MV-4-11 (cell line): ENCODE measurements at places on chromosomes 4 and X.

DNA sequence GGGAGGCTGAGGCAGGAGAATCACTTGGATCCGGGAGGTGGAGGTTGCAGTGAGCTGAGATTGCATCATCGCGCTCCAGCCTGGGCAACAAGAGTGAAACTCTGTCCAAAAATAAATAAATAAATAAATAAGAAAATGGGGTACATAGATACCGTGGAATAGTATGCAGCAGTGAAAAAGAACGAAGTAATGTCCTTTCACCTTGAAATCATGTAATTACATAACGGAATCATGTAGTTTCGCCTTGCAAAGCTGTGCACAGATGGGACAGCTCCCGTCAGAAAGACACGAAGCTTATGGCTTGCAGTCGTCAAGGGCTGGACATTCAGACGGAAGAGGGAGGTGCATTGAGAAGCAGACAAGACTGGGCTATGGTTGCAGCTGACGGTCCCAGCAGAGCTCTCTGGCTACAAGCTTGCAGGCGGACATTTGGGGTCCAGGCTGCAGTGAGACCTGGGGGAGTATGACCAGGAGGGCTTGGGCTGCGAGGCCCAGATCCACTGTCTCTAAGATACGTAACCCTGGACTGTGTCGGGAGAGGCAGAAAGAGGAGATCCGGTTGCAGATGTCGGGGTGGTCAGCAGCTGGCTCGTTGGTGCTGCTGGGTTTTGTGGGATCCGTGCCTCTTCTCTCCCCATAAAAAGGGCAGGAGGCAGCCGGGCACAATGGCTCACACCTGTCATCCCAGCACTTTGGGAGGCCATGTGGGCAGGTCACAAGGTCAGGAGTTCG lies 6.2 kb upstream of the P2RY8 start:
- no peak for DNase-seq

- peak; percentile 84 for DNase-seq
Observed at GRCh38 chr4:156958276-156959074, 13.1 kb downstream of the PDGFC start.

GRCh38 chr4:152684007-152684406 lies 4.2 kb upstream of the TMEM154 start:
- DNase-seq, result no peak

- DNase-seq, result no peak
Observed at GRCh38 chr4:53785996-53786395, 194.7 kb upstream of the LNX1 start.

- DNase-seq, result no peak
Observed at GRCh38 chr4:155774033-155774432, 15.2 kb downstream of the GUCY1B1 start.

DNA sequence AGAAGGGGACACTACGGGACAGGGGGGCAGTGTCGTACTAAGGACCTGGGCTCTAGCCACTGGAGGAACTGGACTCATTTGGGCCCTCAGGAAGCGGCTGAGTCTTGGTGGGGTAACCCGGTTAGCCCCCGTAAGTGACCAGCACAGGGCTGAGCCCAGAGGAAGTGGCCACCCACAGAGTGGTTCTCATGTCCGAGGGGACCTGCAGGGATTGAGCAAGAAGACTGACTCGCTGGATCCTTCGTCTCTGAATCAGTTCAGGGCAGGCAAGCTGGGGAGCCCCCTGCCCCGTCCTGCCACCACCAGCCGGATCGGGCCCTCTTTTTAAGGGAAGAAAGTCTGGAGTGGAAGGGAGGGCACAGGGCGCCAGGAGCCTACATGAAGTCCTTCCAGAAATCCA lies 719 bp upstream of the BGN start:
- no peak for DNase-seq

- DNase-seq, result no peak
Observed at GRCh38 chr4:168748807-168749206, 252.0 kb downstream of the PALLD start.

- DNase-seq, result no peak
Observed at GRCh38 chrX:31832263-31832662, 760.4 kb upstream of the FTHL17 start.

DNA sequence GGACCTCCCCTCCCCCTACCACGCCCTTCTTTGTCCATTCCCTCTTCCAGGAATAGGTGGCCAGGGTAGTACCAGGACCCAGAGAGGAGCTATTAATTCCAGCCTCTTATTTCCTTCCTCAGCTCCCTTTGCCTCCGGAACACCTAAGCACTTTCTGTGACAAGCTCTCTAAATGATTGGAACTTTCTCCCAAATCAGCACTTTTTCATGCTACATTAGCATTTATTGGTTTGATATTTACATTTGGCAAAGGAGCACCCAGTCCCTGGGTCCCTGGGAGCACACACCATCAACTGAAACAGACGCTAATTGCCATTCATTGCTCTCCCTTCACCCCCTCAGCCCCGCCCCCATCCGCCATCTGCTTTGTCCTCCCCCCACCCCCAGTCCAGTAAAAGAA lies 182.0 kb upstream of the BCOR start:
- DNase-seq, result no peak

GRCh38 chr4:168569066-168569930 lies 72.4 kb downstream of the PALLD start:
- no peak for DNase-seq

DNA sequence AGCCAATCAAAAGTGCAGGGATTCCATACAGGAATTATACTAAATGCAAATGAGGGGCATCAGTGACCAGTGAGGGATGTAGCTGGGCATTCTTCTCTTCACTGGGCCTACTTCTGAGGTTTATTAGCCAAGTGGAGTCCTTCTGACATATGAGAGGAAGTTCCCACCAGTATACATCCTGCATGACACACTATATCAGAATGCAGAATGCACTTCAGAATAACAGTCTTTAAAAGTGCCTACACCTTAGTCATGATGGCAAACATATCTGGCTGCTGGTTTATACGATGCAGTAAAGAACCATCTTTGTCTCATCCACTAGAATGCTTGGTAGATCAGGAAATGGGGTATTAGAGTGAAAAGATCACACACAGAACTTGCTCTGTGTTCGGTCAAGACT lies 180.3 kb upstream of the PPARGC1A start:
- DNase-seq, result no peak

DNA sequence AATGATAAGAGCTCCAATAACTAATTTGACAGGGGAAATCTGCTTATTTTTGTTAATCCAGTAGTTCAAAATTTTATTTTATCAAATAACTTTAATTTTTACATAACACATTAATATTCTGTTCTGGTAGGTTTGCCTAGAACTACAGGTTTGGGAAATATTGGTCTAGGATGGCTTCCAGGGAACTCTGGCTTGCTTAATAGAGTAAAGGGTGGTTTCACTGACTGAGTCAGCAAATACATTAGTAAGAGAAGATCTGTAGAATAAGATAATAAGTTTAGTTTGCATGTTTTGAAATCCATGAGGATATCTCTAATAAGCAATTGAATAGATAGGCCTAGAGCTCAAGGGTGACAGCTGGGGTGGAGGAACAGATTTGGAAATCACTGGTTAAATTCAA lies 500.7 kb downstream of the ZNF674 start:
- DNase-seq, result no peak

- no peak for DNase-seq
Observed at GRCh38 chrX:135543924-135544323, 23.5 kb downstream of the INTS6L start.

GRCh38 chrX:48910926-48911411 lies 477 bp downstream of the SLC35A2 start:
- DNase-seq, result peak; percentile 55

DNA sequence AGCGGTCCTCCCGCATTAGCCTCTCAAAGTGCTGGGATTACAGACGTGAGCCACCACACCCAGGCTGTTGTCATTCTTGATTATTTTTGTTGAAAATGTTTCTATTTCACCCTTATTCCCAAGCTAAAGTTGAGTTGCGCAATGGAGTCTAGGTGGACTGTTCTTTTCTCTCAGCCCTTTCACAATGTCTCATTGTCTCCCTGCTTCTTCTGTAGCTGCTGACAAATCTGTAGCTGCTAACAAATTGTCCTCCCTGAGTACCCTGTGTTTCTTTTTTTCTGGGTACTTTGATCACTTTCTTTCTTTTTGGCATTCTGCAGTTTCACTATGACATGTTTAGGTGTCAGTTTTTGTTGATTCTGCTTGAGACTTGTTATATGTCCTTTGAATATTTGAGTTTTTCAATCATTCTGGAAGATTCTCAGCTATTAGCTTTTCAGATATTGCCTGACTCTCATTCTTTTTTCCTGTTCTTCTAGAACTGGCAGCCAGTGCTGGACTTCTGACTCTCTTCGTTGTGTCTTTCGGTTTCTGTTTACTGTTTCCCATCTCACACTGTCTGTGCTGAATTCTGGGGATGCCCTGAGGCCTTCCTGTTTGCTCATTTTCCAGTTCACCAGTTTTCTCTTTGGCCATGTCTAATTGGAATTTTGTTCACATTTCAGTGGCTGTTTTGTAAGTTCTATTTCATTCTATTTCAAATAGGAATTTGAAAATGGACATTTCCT lies 6.6 kb downstream of the ABCD1 start:
- DNase-seq, result peak; percentile 0

GRCh38 chrX:119492463-119492862 lies 24.2 kb downstream of the SLC25A5 start:
- DNase-seq, result no peak

GRCh38 chr4:97720869-97721432 lies 422.3 kb downstream of the STPG2 start:
- DNase-seq, result peak; percentile 7

DNA sequence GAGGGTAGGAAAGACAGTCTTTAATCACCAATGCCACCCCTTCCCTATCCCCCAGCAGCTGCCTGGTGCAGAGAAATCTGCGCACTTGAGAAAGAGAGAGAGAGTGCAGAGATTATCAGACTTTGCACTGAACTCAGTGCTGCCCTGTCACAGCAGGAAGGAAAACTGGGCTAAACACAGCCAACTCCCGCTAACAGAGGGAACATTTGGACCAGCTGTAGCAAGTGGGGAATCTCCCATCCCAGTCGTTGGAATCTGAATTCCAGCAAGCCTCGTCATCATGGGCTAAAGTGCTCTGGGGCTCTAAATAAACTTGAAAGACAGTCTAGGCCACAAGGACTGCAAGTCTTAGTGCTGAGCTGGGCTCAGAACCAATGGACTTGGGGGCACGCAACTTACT lies 168.7 kb downstream of the DLG3 start:
- DNase-seq, result no peak

DNA sequence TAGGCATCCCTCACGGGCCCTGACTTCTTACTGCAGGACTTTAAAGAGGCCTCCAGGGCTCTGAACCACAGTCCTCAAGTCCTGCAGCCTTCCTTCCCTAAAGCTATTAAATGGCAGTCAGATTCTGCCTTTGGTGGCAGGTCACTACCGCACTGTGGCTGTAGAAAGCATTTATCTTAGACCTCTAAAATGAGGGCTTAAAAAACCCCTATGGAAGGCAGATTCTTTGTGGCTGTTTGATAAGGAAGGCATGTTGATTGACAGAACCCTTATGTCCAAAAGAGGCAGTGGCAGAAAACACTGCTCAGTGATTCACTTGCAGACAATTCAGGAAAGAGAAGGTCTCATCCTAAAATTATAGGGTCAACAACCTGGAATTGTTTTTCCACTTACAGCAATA lies 79.2 kb downstream of the FBXL5 start:
- DNase-seq, result no peak

GRCh38 chr4:187088070-187088799 lies 364.6 kb upstream of the FAT1 start:
- no peak for DNase-seq

DNA sequence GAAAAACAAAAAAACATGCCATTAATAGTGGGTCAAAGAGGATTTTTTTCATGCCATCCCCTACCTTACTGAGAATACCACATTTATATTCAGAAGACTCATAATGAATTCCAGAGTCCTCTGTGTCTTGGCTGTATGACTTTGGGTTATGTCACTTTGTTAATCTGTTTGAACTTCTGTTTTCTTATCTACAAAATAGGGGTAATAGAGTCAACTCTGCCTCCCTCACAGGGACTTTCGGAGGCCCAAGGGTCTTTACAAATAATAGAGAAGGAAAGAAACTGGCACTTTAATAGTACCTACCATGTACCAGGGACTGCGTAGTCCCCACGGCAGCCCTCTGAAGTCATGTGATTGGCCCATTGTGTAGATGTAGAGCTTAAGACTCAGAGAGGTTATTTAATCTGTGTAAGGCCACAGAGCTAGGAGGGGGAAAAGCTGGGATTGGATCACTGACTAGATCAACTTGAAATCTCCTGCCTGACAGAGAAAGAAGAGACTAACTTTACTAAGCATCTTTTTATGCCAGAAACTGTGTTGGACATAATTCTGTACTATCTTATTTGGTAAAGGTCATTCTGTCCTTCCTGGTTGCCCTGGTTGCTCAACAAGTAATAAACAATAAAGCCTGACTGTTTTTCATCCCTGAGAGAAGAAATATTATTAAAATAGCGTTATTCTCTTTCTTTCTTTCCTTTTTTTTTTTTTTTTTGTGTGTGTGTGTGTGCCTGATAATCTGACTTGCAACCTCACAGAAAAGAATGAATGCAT lies 59.6 kb downstream of the NFKB1 start:
- DNase-seq, result no peak

DNA sequence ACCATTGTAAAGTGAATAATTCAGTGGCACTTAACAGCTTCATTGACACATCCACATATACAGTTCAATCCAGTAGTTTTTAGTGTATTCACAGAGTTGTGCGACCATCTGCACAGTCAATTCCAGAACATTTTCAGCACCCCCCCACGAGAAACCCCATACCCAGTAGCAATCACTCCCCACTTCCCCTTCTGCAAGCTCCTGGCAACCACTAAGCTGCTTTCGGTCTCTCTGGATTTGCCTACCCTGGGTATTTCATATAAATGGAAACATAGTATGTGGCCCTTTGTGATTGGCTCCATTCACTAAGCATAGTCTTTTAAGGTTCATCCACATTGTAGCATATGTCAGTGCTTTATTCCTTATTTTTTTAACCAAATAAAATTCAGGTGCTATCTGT lies 10.0 kb downstream of the MSL3 start:
- peak; percentile 86 for DNase-seq

GRCh38 chr4:113086172-113086695 lies 36.8 kb downstream of the ANK2 start:
- DNase-seq, result no peak

DNA sequence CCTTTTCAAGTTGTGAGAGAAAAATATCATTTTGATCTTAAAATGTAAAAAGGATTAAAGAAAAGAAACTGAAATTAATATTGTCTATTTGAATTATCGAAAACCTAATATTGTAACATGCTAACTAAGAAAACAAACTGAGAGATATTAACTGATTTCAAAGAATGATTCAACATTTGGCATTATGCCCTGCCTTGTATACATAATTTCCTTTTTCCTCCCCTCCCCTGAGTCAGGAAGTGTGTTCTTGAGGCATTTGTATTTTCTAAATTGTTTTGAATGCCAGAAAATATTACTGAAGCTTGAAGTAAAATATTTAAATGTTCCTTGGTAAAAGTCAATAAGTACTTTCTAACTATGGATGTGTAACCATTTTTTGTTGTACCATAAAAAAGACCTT lies 49.4 kb downstream of the RPS6KA3 start:
- no peak for DNase-seq

GRCh38 chr4:138393886-138394610 lies 151.9 kb upstream of the SLC7A11 start:
- DNase-seq, result no peak
